ENCODE measurements at places on chromosomes 12 and 14.
A peak's percentile ranks its signal among the peaks of the same experiment; 100 is the strongest.

- H3K4me1 ChIP-seq: peaks cover 12% of the 10 kb centered on the region
- peaks cover 4% of the 10 kb centered on the region for H3K36me3 ChIP-seq
- H3K4me3 ChIP-seq: no peak overlapping the region
- H3K27me3 ChIP-seq: no peaks in the 10 kb centered on the region
- no peak overlapping the region for H3K27ac ChIP-seq
Measured at GRCh38 chr12:69474456-69474855, 4.3 kb downstream of the FRS2 start.

DNA sequence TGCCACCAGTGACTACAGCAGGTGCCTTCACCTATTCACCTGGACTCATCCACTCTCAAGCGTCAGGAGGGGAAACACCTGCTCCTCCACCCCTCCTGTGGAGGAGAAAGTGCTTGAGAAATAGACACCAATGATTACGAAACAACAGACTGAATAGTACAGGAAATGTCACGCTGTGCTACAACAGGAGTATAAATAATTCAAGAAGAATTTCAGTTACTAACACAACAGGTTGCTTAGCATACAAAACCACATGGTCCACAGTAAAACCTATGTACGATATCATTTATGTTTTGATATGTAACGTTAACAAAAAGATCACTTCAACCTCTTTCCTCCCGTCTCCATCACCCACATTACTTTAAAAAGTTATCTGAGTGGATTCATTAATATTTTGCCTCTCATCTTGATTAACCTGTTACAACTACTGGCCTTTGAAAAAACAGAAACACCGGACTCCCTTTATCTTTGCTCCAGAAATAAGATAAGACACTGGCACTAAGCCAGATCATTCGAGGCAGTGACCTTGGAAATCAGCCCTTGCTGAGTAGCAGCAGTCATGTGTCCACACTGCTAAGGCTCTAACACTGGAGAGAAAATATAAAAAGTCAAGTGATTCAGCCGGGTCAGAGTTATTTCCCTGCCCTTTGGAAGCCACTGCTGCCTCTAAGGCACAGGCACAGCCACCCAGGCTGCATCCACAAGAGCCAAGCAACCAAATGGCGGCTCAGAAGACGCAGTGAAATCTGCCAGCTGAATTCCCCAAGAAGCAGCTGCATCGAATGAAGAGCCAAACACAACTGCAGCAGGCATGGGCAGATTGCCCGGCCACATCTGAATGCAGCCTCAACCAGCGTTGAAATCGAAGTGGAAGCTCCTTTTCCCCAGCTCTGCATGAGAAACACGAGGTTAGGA is 40.9 kb downstream of the NT5DC3 start:
- no peaks in the 10 kb centered on the region for H3K36me3 ChIP-seq
- DNase-seq: no peak
- H3K27me3 ChIP-seq: no peaks in the 10 kb centered on the region
- H3K4me1 ChIP-seq: no peaks in the 10 kb centered on the region
- H3K4me3 ChIP-seq: no peak overlapping the region

DNA sequence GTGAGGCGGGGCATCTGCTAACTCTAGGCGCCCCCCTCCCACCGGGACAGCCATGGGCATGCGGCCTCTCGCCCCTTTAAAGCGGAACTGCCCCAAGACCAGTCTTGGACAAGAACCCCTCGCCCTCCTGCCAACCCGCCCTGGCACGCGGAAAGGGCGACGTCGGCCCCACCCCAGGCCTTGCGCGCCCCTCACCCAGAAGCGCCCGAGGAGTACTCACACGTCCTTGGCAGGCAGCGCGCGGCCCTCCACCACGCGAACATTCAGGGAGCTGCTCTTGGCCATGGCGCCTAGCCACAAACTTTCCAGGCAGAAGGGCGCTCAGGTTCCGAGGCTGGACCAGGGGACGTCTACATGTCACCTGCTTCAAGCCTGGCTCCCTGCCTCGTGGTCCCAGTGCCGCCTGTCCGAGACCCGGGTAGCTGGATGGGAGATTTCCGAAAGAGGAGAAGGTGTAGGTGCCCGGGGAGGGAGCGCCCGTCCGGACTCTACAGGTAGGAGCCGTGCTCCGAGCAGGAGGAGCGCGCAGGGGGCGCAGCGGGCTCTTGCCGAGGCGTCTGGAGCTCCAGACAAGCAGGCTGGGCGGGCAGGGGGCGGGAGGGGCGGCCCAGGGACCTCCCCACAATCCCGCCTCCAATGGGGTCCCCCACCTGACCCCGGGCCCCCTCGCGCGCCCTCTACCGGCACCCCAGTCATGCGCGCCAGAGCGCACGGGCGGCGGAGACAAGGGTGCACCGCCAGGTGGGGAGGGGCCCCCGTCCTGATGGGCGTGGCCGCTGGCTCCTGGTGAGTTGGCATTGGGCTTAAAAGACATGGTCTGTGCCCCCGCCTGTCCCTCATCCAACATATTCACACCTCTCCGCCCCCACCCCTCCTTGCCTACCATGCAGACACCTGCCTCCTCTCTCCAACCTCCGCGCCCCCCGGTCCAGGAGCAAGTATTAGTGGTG is at the start of gene RASAL1:
Gene RASAL1, minus strand, starts transcription at position 584 of the 950 bp plus-strand sequence. Its CDS starts 299 bp downstream, at position 285.
- H3K4me3 ChIP-seq: peak within 1 kb of the TSS; percentile 66
- peak; percentile 81 for DNase-seq
- no peaks in the 10 kb centered on the region for H3K27me3 ChIP-seq
- H3K4me1 ChIP-seq: peaks cover 14% of the 10 kb centered on the region

DNA sequence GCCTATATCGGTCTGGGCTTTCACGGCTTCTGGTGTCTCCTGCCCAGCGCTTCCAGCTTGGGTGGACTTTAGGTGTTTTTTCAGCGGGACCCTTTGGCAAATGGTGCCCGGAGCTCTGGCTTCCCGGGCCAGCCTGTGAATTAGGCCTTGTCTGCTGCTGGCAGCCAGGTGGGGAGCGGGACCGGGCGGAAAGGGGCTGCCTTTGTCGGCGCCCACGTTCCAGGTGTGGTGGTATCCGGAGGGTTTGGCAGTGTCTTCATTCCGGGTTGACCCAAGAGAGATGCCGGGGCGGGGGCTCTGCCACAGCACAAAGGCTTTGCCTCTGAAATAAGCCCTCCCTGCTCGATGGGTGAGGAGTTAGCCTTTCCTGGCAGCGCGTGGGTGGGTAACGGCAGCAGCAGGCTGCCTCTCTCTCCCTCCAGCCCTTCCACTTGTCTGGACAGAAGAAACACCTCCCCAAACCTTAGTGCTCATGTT is 9.5 kb downstream of the RFLNA start:
- no peak for DNase-seq
- H3K4me3 ChIP-seq: no peak overlapping the region
- H3K27me3 ChIP-seq: no peaks in the 10 kb centered on the region
- no peaks in the 10 kb centered on the region for H3K36me3 ChIP-seq
- no peaks in the 10 kb centered on the region for H3K4me1 ChIP-seq

- no peaks in the 10 kb centered on the region for H3K4me1 ChIP-seq
- no peak for DNase-seq
- no peak within 1 kb of the TSS for H3K27ac ChIP-seq
- no peaks in the 10 kb centered on the region for H3K36me3 ChIP-seq
- peaks cover 3% of the 10 kb centered on the region for H3K27me3 ChIP-seq
- H3K4me3 ChIP-seq: no peak within 1 kb of the TSS
Measured at GRCh38 chr14:71932229-71932981, at the start of gene RGS6. Gene RGS6, plus strand, starts transcription at chr14:71932429.

GRCh38 chr14:83257466-83258439 is 1724.1 kb upstream of the SEL1L start:
- H3K27ac ChIP-seq: no peak overlapping the region
- H3K4me3 ChIP-seq: no peak overlapping the region
- no peaks in the 10 kb centered on the region for H3K36me3 ChIP-seq
- DNase-seq: no peak
- H3K4me1 ChIP-seq: no peaks in the 10 kb centered on the region
- H3K27me3 ChIP-seq: no peaks in the 10 kb centered on the region

GRCh38 chr12:80632835-80633234 is 74.6 kb upstream of the MYF6 start:
- H3K4me1 ChIP-seq: no peaks in the 10 kb centered on the region
- no peak overlapping the region for H3K27ac ChIP-seq
- DNase-seq: no peak
- H3K4me3 ChIP-seq: no peak overlapping the region

DNA sequence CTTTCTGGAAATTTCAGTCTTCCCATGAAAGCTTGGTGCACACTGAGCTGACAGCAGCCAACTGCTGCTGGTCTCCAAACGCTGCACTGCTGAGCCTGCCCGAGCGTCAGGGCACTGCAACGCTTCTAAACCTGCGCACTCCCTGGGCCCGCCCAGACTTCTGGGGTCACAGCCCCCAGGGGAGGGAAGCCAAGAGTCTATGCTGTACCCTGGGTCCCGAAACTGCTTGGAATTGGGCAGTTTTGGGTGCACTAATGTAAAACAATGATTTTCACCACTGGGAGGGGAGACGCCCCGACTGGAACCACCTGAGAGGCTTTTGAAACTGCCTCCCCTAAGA is 32.0 kb downstream of the CCDC92 start:
- DNase-seq: no peak
- no peak overlapping the region for H3K27ac ChIP-seq
- no peak overlapping the region for H3K4me3 ChIP-seq
- H3K27me3 ChIP-seq: no peaks in the 10 kb centered on the region
- peaks cover 14% of the 10 kb centered on the region for H3K4me1 ChIP-seq

GRCh38 chr12:15004421-15004820 is 31.6 kb downstream of the PDE6H start:
- no peaks in the 10 kb centered on the region for H3K4me1 ChIP-seq
- H3K27ac ChIP-seq: no peak overlapping the region
- H3K27me3 ChIP-seq: no peaks in the 10 kb centered on the region
- H3K36me3 ChIP-seq: no peaks in the 10 kb centered on the region
- no peak for DNase-seq

DNA sequence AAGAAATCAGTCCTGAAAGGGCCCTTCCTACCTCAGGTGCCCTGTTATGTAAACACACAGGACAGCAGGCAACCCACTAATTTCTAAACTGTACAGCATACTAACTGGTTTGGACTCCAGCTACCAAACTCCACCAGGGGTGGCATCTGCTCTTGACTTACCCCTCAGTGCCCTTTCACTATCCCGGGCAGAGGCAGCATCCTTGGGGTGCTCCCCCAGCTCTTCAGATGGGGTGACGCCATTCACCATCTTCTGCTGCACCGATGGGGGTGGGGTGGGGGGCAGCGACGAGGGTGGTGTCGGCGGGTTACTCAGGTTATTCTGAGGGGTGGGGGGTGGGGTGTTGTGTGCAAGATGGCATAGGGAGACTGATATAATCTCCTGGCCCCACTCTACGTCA is 11.5 kb upstream of the PRKAG1 start:
- no peaks in the 10 kb centered on the region for H3K4me1 ChIP-seq
- H3K27me3 ChIP-seq: no peaks in the 10 kb centered on the region
- no peak overlapping the region for H3K27ac ChIP-seq
- no peak for DNase-seq

- H3K36me3 ChIP-seq: no peaks in the 10 kb centered on the region
- no peaks in the 10 kb centered on the region for H3K4me1 ChIP-seq
- no peaks in the 10 kb centered on the region for H3K27me3 ChIP-seq
- no peak overlapping the region for H3K4me3 ChIP-seq
Measured at GRCh38 chr12:79413796-79414195, 277.0 kb downstream of the PAWR start.

- no peak for DNase-seq
- no peaks in the 10 kb centered on the region for H3K27me3 ChIP-seq
- H3K4me3 ChIP-seq: no peak overlapping the region
- H3K4me1 ChIP-seq: no peaks in the 10 kb centered on the region
- H3K36me3 ChIP-seq: no peaks in the 10 kb centered on the region
Measured at GRCh38 chr12:51429700-51430099, 5.1 kb downstream of the SLC4A8 start.

DNA sequence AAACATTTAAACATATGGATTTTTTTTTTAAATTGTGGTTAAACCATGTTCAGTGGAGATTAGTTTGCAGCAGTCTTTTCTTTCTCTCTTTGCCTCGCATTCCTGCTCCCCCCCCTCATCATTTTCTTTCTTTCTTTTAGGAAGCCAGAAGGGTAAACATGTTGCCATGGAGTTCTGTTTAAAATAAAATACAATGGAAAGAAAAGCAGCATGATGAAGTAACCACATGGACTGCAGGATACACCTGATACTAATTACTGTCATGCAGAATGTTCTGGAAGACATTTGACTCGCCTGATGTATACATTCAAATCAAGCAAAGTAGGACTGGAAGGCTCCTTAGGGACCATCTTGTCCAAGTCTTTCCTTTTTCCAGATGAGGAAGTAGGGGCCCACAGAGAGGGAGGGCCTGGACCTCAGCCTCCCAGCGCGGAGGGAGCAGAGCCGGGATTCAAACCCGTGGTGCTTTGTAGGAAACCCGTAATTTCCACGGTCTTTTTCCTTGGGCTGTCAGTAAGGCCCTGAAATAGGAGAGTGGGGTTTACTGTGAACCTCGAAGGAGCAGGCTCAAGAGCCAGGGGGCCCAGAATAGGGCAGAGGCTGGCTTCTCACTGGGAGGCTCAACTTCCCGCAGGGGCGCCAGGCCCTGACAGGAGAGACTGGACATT is 2.4 kb upstream of the MEG3 start:
- H3K4me3 ChIP-seq: no peak overlapping the region
- DNase-seq: no peak
- H3K4me1 ChIP-seq: no peaks in the 10 kb centered on the region
- H3K36me3 ChIP-seq: no peaks in the 10 kb centered on the region
- no peak overlapping the region for H3K27ac ChIP-seq

GRCh38 chr12:41011939-41012338 is 176.2 kb upstream of the PDZRN4 start:
- no peak for DNase-seq
- no peak overlapping the region for H3K27ac ChIP-seq
- H3K36me3 ChIP-seq: no peaks in the 10 kb centered on the region
- H3K4me1 ChIP-seq: no peaks in the 10 kb centered on the region
- no peaks in the 10 kb centered on the region for H3K27me3 ChIP-seq
- no peak overlapping the region for H3K4me3 ChIP-seq

GRCh38 chr14:98961191-98961590 is 310.8 kb downstream of the BCL11B start:
- peaks cover 23% of the 10 kb centered on the region for H3K4me1 ChIP-seq
- H3K27me3 ChIP-seq: no peaks in the 10 kb centered on the region
- no peaks in the 10 kb centered on the region for H3K36me3 ChIP-seq
- no peak for DNase-seq
- H3K27ac ChIP-seq: no peak overlapping the region

DNA sequence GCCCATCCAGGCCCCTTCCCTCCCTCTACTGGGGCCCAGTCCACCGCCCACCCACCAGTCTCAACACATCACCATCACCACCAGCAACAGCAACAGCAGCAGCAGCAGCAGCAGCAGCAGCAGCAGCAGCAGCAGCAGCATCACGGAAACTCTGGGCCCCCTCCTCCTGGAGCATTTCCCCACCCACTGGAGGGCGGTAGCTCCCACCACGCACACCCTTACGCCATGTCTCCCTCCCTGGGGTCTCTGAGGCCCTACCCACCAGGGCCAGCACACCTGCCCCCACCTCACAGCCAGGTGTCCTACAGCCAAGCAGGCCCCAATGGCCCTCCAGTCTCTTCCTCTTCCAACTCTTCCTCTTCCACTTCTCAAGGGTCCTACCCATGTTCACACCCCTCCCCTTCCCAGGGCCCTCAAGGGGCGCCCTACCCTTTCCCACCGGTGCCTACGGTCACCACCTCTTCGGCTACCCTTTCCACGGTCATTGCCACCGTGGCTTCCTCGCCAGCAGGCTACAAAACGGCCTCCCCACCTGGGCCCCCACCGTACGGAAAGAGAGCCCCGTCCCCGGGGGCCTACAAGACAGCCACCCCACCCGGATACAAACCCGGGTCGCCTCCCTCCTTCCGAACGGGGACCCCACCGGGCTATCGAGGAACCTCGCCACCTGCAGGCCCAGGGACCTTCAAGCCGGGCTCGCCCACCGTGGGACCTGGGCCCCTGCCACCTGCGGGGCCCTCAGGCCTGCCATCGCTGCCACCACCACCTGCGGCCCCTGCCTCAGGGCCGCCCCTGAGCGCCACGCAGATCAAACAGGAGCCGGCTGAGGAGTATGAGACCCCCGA is 6.8 kb upstream of the RNU7-1 start:
- no peaks in the 10 kb centered on the region for H3K36me3 ChIP-seq
- DNase-seq: peak; percentile 65
- no peaks in the 10 kb centered on the region for H3K27me3 ChIP-seq

All from naive thymus-derived CD4-positive, alpha-beta T cell (primary cell).